ENCODE measurements at places on chromosomes 11 and 22.

DNA sequence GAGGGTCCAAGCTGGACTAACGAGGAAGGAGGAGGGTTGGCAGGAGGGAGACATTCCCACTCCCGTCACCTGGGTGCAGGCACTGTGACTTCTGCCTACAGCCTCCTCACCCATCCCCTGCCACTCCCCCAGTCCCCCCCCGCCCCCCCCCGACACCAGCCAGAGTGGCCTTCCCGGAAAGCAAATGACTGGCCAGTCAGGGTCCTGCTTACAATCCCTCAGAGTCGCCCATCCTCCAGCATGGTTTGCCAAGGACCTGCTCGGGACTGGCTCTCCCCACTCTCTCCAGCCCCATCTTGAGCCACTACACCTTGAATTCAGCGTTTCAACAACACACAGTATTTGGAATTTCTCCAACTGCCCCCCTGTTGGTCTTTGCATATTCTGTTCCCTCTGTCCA lies 59.6 kb downstream of the THAP12 start:
- no peak for DNase-seq

- DNase-seq, result no peak
These were observed 331.9 kb downstream of the CNTN5 start for GRCh38 chr11:99352642-99353041.

DNA sequence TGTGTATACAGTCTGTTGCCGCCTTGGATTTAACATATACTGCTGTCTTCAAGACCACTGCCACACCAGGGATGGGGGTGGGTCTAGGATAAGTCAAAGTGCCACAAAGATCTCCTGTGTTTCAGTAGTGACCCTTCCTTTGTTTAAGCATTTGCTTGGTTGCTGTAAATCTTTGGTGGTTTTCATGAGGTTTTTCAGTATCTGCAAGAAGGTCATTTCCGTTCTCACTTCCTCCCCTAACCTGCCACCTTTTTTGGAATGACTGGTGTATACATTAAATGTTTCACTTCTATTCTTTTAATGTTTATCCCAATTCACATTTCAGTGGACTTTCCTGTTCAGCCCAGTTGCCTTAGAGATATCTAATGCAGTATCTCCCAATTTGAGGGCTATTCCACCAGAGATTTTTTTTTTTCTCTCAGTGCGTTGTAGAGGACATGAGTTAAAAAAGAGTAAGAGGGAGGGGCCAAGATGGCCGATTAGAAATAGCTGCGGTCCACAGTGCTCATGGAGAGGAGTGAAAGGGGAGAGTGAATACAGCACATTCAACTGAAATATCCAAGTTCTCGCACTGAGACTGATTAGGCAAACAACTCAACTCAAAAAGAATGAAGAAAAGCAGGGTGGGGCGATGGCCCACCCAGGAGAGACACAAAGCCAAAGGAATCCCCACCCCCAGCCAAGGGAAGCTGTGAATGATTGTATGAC lies 43.2 kb downstream of the USP47 start:
- DNase-seq, result no peak

DNA sequence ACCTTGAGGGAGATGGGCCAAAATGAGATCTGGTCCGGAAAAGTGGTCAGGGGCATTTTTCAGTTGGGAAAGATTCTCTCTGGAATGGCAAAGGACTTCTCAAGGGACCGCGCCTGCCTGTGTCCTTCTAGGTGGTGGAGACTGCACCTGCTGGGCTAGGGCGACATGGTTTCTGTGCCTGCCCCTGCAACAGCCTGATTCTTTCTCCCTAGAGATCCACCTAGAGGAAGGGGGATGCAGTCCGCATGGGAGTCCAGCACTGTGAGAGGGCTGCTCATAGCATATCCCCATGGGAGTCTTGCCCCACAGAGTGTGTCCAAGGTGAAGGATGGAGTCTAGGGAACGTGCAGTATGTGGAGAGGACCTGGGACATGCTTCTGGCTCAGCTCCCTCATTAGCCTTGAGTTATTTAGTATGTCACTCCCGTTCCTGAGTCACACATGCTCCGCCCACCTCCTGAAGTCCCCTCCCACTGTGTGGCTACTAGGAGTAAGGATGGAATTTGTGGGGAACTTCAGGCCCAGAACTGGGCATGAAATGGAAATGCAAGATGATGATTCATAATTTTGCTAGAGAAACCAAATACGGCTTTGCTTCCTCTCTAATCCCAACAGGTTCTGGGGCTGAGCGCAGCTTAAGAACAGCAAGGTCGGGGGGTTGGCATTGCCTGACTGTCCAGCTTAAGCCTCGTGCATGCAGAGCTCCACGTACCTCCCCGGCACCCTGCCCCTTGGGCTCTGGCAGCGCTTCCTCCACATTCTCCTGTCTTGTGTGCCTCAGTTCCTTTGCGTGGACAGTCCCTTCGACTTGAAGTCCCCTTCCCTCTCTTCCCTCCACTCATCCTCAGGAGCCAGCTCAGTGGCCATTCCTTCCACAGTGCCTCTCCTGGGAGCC lies 35.0 kb downstream of the GRIK4 start:
- DNase-seq, result no peak

DNA sequence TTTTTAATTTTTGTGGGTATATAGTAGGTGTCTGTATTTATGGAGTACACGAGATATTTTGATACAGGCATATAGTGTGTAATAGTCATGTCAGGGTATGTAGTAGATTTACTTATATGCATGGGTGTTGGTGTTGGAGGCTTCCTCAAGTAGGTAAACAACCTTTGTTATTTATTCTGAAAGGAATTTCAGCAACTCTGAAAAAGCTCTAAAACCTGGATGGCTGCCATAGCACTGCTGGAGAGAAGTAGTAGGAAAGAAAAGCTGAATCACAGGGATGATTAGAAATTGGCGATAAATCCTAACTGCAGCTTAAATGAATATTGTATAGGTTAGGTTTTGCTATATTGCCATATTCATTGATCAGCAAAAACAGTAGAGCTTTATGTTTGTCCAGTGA lies 44.4 kb upstream of the ST14 start:
- no peak for DNase-seq

- DNase-seq, result no peak
These were observed 1.1 kb downstream of the CD151 start for GRCh38 chr11:833849-834311.

DNA sequence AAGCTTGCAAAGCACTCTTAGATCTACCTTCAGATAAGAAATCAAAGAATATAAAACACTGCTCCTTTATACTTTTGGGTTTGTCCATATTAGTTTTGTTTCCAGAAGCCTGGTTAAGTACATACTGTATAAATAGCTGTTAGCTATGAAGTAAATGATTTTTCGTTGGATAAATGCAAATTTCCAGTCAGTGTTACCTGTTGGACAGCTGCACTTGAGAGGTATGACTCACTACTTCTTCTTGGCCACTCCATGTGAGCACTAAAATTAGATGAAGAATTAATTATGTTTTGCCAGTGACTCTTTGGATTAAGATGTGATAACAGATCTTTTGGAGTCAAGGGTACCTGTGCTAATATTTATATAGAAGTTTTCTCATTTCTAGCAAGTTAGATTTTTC lies 9.5 kb upstream of the TSG101 start:
- DNase-seq, result no peak

GRCh38 chr22:30903876-30904460 lies 64.6 kb downstream of the MORC2 start:
- no peak for DNase-seq

- no peak for DNase-seq
These were observed 14.6 kb upstream of the POLD3 start for GRCh38 chr11:74577624-74578396.

GRCh38 chr22:38844315-38845003 lies 631 bp upstream of the NPTXR start:
- peak; percentile 16 for DNase-seq

DNA sequence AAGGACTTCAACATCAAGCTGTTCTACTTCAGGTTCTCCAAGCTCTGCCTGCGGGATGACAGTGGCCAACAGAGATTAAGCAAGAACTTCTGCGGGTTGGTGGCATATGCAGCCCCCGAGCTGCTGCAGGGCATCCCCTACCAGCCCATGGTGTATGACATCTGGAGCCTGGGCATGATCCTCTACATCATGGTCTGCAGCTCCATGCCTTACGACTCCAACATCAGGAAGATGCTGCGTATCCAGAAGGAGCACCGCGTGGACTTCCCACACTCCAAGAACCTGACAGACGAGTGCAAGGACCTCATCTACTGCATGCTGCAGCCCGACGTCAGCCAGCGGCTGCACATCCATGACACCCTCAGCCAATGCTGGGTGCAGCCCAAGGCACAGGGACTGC lies 2.8 kb upstream of the DGCR2 start:
- no peak for DNase-seq

DNA sequence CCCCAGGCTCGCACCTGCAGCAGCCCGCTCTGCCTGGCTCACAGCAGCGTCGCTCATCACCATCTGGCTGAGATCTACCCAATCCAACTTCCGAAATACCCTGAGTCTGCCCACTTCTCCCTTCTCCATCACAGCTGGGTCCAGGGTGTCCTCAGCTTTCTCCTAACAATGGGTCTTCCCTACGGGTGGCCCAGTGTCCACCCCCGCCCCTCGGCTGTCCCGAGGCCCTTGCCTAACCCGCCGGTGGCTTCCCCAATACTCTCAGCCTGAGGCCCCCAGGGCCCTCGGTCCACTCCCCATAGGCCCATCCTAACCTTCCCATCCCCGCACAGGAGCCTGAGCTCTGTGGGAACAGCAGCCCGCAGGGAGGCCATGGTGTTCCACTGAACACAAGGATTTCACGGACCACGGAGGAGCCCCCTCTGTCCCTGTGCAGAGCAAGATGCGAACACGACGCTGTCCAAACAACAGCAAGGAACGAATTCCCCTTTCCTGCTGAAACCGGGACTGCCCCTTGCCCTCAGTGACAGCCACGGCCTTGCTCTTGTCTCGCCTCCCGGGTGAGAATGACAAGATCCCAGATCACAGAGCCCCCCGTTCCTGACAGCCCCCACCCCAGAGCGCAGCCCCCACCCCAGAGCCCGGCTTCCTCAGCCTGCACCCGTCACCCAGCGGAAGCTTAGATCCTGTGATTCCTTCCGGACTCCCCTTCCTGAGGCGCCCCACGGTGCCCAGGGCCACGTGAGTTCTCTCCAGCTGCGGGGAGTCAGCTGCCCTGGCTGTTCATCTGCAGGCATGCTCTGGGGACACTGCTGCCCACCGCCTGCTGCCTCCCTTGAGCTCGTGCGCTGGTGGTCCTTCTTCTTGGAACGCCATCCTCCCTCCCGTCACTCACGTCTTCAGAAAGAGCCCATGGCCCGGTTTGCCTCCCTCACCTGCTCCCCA lies 48.8 kb upstream of the CARS1 start:
- DNase-seq, result no peak

DNA sequence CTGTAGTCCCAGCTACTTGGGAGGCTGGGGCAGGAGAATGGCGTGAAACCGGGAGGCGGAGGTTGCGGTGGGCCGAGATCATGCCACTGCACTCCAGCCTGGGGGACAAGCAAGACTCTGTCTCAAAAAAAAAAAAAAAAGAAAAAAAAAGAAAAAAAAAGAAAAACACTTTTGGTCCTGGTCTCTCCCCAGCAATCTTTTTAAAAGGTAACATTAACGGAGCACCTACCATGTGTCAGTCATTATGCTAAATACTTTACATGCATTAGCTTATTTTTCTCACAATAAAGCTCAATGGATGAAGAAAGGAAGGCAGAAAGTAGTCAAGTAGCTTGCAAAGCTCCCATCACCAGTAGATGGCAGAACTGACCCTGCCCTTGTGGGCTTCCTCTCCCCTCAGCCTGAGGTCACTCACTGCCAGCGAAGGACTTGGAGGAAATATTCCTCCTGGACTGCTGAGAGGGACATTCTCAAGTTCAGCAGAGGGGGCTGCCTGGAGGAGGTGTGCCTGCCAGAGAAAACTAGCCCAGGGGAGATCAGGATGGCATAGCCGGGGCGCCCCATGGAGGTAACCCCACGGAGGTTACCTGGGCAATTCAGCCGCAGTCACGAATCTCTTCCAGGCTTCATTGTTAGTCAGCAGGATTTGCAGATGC lies 15.5 kb downstream of the APOL3 start:
- peak; percentile 81 for DNase-seq

GRCh38 chr11:128948583-128948982 lies 5.9 kb upstream of the TP53AIP1 start:
- DNase-seq, result no peak

- no peak for DNase-seq
These were observed 38.5 kb downstream of the CWC15 start for GRCh38 chr11:94934846-94935245.

- no peak for DNase-seq
These were observed 89.1 kb upstream of the RTL6 start for GRCh38 chr22:44586999-44587736.

DNA sequence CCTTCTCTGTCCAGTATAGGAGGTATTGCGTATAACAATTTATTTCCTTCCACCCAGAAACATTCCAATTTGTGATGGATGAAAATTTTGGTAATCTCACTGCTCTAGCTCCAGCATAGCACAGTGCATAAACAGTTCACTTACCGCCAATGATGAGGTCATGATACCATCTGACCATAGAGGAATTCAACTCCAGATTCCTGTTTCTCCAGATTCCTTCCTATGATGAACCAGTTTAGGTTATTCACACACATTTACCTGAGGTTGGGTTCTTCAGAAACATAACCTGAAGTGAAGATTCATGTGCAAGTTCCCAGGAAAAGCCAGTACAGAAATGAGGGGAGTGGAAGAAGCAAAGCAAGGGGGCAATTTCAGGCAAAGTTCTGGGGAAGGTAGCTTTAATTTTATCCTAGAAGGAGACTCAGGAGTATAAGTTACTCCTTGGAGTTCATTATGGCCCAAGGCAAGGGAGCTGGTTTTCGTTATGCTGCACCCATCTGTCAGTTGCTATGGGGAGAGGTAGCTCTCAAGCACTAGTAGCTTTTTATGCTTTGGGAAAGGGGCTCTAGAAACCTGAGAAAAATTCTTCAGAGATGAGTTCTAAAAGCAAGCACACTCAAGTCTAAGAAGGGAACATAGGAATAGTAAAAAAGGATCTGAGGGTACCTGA lies 121.6 kb downstream of the CASP12 start:
- DNase-seq, result no peak

DNA sequence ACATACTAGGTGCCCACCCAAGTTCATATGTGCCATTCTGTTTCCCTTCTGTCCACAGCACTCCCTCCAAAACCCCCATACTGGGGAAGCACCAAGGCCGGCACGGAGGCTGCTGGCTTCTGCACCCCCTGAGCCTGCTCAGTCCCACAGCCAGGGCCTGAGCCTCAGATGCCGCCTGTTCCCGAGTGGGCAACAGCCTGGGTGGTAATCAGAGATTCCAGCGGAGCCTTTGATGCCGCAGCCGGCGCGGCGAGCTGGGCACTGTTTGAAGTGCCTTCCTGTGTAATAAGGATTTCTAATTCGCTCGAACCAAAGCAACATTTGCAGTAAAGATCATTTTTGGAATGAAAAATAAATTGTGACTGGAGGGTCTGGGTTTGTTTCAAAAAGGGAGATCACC lies 460.3 kb downstream of the SOX6 start:
- no peak for DNase-seq

DNA sequence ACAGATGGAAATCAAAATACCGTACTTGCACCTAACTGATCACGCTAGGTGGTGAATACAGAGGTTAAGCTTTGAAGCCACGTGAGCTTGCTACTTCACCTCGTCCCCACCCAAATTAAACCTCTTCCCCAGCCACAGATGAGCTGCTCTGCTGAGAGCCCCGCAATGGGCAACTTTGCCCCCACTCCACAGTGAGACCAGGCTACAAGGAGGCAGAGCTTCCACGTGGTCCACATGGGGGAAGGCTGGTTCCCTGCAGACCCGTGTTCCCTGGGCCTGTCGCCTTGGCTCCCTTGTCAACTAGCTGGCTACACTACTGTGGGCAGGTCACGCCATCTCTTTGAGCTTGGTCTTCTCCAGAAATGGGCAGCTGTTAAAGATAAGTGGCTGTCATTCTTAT lies 10.9 kb downstream of the CD5 start:
- DNase-seq, result no peak

All from KBM-7 (cell line).